NCI-H2081 (cell line): ENCODE measurements at places on chromosomes 12 and 14.

DNA sequence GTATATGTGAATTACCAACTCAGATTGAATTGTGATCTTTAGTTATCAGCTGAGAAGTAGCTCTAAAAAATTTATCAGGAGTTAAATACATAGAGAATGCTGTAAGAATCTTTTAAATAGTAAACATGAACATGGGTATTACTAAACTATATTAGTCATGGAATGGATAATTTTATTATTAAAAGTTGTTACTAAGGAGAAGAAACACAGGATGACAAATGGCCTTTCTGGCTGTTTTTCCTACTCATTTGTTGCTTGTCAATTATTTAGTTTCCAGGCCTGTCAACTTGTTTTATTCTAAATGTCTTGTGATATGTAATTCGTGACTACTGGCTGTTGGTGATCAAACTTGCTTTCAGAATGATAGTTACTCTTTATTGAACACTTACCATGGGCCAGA, 58.7 kb downstream of the KTN1 start:
- no peak for DNase-seq

DNA sequence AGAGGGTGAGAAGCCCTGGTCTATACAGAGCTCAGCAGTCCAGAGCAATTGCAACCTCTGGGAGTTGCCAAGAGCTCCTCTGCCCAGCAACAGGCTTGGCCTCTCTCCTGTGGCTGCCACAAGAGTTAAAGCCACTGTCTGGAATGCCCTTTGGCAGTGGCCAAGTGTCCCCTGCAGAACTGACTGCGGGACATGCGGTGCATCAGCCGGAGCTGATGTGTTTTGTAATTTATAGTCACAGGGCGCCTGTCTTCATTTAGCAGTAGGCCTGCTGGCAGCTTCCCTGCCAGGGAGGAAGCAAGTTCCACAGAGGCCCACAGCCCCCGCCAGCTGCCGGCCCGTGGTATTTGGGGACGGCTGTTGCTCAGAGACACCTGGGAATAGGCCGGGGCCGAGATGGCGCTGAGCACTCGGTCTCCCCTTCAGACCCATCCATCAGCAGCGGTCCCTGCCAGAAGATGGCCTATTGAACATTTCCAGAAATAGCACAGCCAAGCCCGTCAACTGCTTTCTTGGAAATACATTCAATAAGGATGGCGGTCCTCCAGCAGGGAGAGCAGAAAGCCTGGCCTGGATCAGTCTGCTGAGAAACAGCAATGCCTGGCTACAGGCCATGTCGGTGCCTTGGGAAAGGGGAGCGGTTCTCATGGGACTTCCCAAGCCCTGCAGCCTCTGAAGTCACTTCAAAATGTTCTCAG, 217.4 kb downstream of the CRADD start:
- DNase-seq: no peak

GRCh38 chr12:94290353-94290752, 142.0 kb downstream of the PLXNC1 start:
- DNase-seq: no peak

- no peak for DNase-seq
These were observed 536.4 kb upstream of the SEL1L start for GRCh38 chr14:82070040-82070439.

DNA sequence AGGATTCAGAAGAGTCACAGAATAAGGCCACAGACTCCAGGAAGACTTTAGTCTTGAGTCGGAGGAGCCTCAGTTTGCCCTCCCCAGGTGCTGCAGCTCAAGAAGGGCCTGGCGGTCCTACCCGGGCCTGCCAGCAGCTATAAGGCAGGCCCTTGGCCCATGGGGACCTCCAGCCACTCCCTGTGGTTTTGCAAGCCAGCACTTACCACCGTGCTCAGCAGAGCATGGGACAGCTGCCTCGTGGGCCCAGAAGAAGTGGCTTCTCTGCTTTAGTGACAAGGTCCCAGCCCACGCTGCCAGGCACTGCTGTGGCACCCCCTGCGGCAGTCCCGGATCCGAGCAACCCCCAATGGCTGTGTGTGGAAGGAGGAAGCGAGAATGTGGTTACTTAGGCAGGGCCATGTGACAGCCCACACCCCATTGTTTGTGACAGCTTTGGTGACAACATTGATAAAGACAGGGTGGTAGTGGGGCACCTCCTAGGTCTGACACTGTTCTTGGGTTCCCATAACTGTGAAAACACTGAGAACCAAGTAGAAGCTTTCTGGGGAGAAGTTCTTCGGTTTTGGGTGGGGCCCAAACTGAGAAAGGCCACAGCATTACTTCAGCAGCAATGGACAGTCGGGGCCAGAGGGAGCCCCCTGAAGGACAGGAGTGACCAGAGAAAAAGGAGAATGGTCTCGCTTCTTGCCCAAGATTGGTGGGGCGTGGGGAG, at the start of gene SELPLG:
TSS of gene SELPLG (minus strand) at position 361 of the 715 bp plus-strand sequence. CDS start 9,587 bp downstream, outside the sequence.
- no peak for DNase-seq

DNA sequence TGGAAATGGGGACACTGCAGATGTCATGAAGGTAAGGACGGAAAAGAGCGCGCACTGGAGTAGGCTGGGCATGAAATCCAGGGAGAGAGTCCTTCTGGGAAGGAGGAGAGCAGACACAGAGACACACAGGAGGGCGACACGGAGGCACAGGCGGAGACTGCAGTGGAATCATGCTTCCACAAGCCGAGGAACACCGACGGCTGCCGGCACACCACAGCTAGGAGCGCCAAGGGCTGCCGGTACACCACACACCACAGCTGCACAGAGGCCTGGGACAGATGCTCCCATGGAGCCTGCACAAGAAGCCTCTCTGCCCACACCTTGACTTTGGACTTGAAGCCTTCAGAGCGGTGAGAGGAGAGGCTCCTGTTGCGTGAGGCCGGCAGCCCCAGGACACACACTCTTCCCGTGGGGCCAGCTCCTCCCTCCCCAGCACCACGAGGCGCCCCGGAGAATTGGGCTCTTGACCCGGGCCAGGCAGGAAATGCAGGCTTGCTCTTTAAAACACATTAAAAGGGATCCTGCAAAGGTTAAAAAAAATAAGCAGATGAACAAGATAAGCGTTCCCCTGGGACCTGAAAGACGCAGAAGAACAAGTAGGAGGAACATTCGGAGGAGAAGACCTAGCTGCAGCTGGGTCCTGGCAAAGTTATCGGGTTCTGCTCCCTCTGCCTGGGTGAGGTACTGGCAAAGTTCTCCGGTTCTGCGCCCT, 28.3 kb upstream of the FZD10 start:
- no peak for DNase-seq

GRCh38 chr14:102811254-102811963, 34.2 kb downstream of the TRAF3 start:
- DNase-seq: no peak

GRCh38 chr14:61101803-61102548, 120.9 kb downstream of the SLC38A6 start:
- no peak for DNase-seq

GRCh38 chr14:94058128-94058673, 22.8 kb downstream of the DDX24 start:
- no peak for DNase-seq

GRCh38 chr14:51867741-51868140, 7.3 kb downstream of the GNG2 start:
- no peak for DNase-seq

DNA sequence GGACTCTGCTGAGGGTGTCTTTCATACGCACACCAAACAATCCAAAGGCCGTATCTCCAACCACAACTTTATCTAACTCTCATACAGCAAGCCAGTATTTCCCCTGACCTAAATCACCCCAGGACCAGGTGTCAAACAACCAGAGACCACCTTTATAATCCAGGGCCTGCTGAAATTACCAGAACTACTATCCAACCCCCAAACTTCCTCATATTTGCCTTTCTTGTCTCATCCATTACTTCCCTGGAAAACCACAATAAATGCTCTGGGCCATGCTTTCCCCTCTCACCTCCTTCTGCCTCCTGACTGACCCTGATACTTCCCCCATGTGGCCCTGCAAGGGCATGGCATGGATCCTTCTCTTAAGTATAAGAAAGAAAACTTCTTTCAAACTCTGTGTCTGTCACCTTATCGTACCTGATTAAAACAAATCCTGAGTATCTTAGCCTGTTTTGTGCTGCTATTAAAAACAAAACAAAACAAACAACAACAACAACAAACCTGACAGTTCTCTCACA, 44.7 kb upstream of the CRACR2A start:
- DNase-seq: no peak

GRCh38 chr14:64196814-64197411, 97.3 kb downstream of the ESR2 start:
- DNase-seq: peak; percentile 77

DNA sequence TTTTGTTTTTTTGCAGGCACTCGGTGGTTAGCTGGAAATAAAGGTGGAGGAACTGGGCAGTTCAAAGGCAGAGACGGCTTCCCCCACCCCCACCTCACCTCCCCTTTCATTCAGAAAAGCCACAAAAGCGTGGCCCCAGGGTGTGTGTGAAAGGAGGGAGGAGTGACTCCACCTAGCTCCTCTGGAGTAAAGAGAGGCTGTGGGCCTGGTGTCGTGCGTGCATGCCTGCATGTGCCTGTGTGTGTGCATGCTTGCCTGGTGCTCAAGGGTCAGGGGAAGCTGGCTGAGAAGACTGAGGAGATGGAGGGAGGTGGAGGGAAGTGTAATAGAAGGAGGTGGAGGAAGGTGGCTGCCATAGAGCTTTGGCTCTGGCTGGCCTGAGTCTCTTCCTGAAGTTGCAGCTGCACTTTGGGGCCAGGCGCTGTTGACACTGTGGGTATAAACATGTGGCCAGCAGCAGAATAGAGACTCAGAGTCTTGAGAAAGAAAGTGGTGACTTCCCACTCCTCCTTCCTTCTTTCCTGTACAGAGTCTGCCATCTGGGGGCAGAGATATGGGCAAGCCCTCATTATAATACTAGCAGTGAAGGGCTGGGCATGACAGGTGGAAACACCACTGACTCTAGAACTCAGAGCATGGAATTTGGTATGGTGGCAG, 36.9 kb upstream of the SINHCAF start:
- DNase-seq: peak; percentile 68

DNA sequence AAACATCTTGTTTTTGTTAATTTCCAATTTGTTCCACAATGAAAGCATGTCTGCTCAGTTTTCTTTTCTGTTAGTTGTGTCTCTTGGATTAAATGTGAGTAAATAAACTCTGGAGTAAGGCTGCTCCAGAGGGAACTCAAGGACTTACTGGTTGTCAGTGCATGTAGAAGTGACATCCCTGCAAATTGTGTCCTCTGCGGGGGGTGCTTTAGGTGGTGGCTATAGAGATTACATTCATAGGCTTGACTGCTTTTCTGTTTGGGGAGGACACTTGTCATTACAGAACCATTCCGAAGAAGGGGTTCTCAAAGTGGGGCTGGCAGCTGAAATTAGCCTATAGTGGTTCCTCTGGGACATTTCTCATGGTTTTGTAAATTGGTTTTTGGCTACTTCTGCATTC, 8.8 kb downstream of the TMTC2 start:
- DNase-seq: no peak

GRCh38 chr12:3160081-3160480, 82.9 kb downstream of the TSPAN9 start:
- DNase-seq: no peak

DNA sequence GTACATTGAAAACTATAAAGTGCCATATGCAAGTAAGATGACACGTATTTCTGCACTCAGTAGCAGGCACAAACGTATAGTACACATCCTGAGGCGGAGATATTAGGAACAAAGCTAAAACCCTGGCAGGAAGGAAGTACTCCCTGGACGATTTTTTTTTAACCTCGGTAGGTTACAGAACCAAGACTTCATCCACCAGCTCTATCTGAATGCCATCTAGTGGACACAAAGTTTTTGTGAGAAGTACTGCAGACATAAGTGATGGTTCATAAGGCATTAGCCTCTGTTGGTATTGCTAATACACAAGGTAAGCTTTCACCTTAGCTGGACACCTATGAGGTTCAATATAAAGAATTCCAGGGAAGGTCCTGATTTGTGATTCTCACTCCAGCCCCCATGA, 83.0 kb upstream of the CCDC196 start:
- peak; percentile 37 for DNase-seq
